ENCODE measurements at places on chromosomes 11 and 22.
A peak's percentile ranks its signal among the peaks of the same experiment; 100 is the strongest.

- H3K27me3 ChIP-seq: peaks cover 8% of the 10 kb centered on the region
- no peaks in the 10 kb centered on the region for H3K36me3 ChIP-seq
- H3K27ac ChIP-seq: no peak overlapping the region
- H3K4me3 ChIP-seq: no peak overlapping the region
These were observed 24.8 kb downstream of the AMOTL1 start for GRCh38 chr11:94793002-94793401.

DNA sequence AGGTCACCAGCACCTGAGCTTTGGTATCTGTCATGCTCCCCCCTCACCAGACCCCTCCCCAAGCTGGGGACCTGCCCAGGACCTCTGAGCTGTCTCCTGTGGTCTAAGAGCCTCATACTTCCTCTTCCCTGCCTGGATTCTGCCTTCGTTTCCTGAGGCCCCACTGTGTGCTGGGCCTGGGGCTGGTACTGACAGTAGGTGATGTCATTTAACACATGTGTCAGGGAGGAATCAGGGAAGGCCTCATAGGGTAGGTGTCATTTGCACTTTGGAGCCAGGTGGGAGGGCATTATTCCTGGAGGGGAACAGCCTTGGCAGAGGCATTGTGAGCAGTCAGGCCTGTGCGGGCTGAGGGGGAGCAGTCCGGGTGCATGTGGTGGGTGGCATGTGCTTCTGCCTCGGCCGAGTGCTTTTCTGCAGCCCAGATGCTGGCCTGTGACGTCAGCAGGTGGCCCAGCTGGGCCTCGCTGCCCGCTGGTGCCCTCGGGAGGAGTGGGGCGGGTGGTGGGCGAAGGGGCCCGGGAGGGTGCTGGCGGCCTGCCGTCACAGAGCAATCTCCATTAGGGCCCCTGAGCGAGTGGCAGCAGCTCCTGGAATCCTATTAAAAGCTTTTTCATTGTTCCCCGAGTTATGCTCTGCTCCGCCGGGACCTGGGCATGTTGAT, 9.1 kb downstream of the FLRT1 start:
- H3K4me1 ChIP-seq: no peaks in the 10 kb centered on the region
- no peak overlapping the region for H3K4me3 ChIP-seq
- H3K27me3 ChIP-seq: no peaks in the 10 kb centered on the region

DNA sequence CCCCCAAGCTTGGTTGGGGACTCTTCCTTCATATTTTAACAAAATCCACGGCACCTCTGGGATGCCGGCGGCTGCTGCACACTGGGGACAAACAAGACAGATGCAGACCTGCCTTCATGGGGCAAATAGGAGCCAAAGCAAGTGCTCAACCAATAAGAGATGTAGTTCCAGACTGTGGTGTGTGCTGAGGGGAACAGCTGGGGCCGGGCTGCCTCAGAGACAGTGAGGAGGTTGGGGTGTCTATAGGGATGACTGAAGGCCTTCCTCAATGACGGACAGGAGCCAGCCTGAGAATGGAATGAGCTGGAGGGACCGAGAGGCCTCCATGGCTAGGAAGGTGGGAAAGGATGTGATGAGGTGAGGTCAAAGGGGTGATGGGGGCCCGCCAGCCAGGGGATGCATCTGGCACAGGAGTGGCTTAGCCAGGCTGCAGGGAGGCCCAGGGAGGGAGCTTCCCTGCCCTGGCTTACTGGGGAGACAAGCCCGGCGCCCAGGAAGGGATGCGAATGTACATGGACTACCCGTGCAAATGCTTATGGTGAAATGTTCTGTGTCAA, 10.3 kb upstream of the CTSD start:
- no peak for DNase-seq
- H3K4me1 ChIP-seq: peaks cover 27% of the 10 kb centered on the region
- no peak overlapping the region for H3K4me3 ChIP-seq
- H3K27me3 ChIP-seq: peaks cover 4% of the 10 kb centered on the region
- H3K36me3 ChIP-seq: no peaks in the 10 kb centered on the region

DNA sequence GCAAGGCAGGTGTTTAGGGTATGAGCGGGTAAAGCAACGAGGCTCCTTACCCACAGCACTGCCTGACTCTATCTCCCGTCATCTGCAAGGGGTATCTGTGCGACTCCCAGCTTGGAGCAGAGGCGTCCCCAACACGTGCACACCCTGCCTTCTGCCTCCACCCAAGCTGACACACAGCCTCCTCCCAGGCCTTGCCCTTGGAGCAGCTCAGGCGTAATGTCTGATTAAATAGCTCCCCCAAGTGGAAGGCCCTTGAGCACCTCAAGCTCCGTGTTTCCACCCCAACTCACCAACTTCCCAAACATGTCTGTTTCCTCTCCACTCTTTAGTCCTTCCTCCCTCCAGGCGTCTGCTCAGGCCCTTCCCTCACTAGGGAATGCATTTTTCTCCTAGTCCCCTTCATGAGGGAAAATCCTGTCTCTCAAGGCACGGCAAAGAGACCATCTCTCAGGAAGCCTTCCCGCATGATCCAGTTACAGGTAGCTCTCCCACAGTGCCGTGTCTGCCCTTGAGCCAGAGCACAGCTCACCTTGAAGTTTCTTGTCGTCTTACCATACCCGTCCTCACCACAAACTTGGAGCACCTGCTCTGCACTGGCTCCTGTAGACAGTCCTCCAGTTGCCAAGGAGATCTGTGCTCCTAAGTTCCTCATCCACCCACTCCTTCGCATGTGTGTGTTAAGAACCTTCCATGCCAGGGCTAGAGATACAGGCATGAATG, 15.8 kb downstream of the CYB5R2 start:
- no peaks in the 10 kb centered on the region for H3K27me3 ChIP-seq
- no peaks in the 10 kb centered on the region for H3K36me3 ChIP-seq
- no peaks in the 10 kb centered on the region for H3K4me1 ChIP-seq

DNA sequence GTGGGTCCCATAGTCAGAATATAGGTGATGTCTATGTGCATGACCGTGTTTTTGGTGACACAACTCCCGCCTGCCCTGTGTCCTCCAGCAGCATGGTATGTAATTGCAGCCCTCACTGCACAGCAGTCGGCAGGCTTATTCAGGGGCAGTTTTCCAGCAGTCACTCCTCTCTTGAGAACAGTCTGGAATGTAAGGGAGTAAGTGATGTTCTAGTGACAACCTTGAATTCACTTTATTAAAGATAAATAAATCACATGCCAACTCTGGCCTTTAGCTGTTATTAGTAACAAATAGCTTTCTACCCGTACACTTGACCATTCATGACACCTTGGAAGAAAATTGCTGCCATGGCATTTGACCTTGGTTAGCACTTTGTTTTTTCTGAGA, 27.9 kb downstream of the ZNRF3 start:
- no peak for DNase-seq
- peaks cover 3% of the 10 kb centered on the region for H3K36me3 ChIP-seq
- H3K27ac ChIP-seq: no peak overlapping the region

DNA sequence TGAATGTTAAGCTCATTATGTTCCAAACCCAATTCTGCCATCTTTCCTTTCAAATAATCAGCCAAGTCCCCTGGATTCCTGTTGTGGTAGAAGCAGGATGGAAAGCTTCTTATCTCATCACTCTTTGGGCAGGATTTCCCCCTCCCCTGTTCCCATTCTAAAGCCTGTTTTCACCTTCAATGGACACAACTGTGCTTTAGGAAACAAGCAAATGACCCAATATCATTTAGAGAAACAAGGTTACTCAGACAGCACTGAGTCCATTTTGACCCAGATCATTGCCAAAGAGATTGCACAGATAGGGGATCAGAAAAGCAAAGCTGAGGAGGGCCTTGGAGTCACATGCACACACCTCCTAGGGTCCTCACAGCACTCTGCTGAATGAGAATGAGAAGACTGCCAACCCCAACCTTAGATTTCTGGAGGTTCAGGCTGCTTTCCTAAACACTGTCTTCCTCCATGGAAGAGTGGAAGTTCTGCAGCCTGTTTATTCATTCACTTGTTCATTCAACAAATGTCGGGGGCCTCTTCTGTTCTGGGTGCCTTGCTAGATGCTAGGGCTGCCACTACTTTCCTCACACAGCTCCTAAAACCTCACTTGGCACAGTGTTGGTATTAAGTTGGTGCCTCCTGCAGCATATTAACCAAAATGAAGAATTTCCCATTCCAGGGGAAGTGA, 95.3 kb downstream of the ME3 start:
- no peaks in the 10 kb centered on the region for H3K4me1 ChIP-seq
- H3K4me3 ChIP-seq: no peak overlapping the region
- H3K36me3 ChIP-seq: peaks cover 4% of the 10 kb centered on the region
- H3K27ac ChIP-seq: no peak overlapping the region
- DNase-seq: no peak
- no peaks in the 10 kb centered on the region for H3K27me3 ChIP-seq

- no peaks in the 10 kb centered on the region for H3K27me3 ChIP-seq
- DNase-seq: no peak
- no peak overlapping the region for H3K27ac ChIP-seq
- H3K4me1 ChIP-seq: no peaks in the 10 kb centered on the region
These were observed 37.5 kb downstream of the PPARA start for GRCh38 chr22:46187862-46188261.

GRCh38 chr11:62752994-62753735, 795 bp downstream of the ZBTB3 start:
- peaks cover 12% of the 10 kb centered on the region for H3K4me1 ChIP-seq
- H3K27ac ChIP-seq: peak overlapping the region; percentile 91
- H3K4me3 ChIP-seq: peak overlapping the region; percentile 89
- DNase-seq: no peak

- no peaks in the 10 kb centered on the region for H3K36me3 ChIP-seq
- H3K27me3 ChIP-seq: no peaks in the 10 kb centered on the region
- DNase-seq: no peak
- no peak overlapping the region for H3K4me3 ChIP-seq
- H3K27ac ChIP-seq: no peak overlapping the region
These were observed 79.7 kb upstream of the PITPNB start for GRCh38 chr22:27998511-27999410.

GRCh38 chr11:11973361-11973800, 35.0 kb downstream of the DKK3 start:
- H3K27me3 ChIP-seq: no peaks in the 10 kb centered on the region
- H3K27ac ChIP-seq: no peak overlapping the region
- H3K4me1 ChIP-seq: no peaks in the 10 kb centered on the region
- H3K4me3 ChIP-seq: no peak overlapping the region
- H3K36me3 ChIP-seq: no peaks in the 10 kb centered on the region

DNA sequence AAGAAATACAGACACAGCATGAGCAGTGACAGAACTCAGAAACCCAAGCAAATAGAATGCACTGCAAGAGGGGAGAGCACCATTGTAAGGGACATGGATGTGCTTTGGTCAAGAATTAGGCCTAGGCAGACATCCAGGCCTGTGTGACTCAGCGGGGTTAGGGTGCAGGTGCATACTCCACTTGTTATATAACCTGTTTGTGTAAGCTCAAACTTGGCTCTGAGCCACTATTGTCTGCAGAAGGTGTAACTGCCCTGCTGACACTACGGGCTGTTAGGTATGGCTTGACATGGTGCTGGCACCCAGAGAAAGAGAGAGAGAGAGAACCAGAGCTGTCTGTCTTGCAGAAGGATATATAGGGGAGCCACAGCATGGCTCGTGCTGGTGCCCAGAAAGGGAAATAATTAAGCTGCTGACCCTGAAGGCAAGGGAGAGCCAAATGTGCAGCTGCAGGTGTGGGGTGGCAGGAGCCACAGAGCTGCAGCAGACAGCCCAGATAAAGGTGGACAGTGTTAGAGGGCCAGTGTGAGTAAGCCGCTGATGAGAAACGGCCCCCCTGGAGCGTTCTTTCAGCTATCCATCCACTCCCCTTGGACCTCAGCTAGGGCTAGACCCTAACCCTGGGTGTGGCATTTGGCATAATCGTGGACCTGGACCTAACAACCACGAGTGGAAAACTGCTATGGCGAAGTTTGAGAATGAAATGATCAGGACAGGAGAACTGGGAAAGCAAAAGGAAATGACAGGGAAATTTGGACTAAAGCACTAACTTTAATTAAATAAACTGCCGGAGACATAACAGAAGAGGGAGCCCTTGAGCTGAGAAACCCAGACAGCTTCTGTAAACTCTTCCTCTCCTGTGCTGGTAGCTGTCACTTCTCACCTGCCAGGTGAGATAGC, 253.0 kb upstream of the CCDC179 start:
- peaks cover 4% of the 10 kb centered on the region for H3K27me3 ChIP-seq
- DNase-seq: no peak
- no peaks in the 10 kb centered on the region for H3K4me1 ChIP-seq
- no peak overlapping the region for H3K27ac ChIP-seq

- no peak for DNase-seq
- no peaks in the 10 kb centered on the region for H3K4me1 ChIP-seq
- no peak overlapping the region for H3K4me3 ChIP-seq
- H3K36me3 ChIP-seq: no peaks in the 10 kb centered on the region
- H3K27ac ChIP-seq: no peak overlapping the region
These were observed 26.7 kb downstream of the OSBPL5 start for GRCh38 chr11:3138178-3139085.

GRCh38 chr11:114167771-114168448, 108.4 kb downstream of the ZBTB16 start:
- H3K27me3 ChIP-seq: peaks cover 4% of the 10 kb centered on the region
- no peaks in the 10 kb centered on the region for H3K36me3 ChIP-seq
- peak overlapping the region; percentile 38 for H3K4me3 ChIP-seq
- DNase-seq: no peak

- no peak overlapping the region for H3K4me3 ChIP-seq
- no peaks in the 10 kb centered on the region for H3K4me1 ChIP-seq
- no peak for DNase-seq
- H3K27me3 ChIP-seq: no peaks in the 10 kb centered on the region
- no peaks in the 10 kb centered on the region for H3K36me3 ChIP-seq
These were observed 7.0 kb downstream of the GRAMD4 start for GRCh38 chr22:46626911-46627805.

DNA sequence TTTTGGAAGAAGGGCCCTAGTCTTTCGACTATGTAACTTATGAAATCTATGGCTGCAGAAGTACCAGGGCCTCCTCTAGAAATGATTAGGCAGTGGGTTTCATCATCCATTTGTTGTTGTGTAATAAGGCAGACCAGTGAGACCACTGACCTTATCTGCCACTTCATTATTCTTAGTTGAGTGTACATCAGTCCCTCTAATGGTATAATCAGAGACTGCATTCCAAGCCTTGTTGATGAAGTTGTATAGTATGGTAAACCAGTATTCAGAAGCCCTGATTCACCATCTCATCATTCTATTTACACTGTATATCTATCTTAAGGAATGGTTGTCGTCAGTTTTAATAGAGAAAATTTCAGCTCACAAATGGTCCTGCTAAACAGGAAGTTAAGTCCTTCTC, 32.2 kb upstream of the GRIA4 start:
- no peak overlapping the region for H3K4me3 ChIP-seq
- H3K4me1 ChIP-seq: no peaks in the 10 kb centered on the region
- no peaks in the 10 kb centered on the region for H3K27me3 ChIP-seq
- H3K36me3 ChIP-seq: no peaks in the 10 kb centered on the region
- H3K27ac ChIP-seq: no peak overlapping the region

DNA sequence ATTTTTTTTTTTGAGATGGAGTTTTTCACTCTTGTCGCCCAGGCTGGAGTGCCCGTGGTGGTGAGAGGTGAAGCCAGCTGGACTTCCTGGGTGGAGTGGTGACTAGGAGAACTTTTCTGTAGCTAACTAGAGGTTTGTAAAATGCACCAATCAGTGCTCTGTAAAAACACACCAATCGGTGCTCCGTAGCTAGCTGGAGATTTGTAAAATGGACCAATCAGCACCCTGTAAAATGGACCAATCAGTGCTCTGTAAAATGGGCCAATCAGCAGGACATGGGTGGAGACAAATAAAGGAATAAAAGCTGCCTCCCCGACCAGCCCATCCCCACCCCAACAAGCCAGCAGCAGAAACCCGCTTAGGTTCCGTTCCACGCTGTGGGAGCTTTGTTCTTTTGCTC, 4.4 kb upstream of the RAPSN start:
- H3K36me3 ChIP-seq: no peaks in the 10 kb centered on the region
- no peaks in the 10 kb centered on the region for H3K27me3 ChIP-seq
- H3K4me1 ChIP-seq: peaks cover 4% of the 10 kb centered on the region
- no peak for DNase-seq
- no peak overlapping the region for H3K27ac ChIP-seq

Measured in activated T-helper 1 cell treated with anti-CD3 and anti-CD28 coated beads, Interleukin-12 subunit alpha, Interleukin-12 subunit beta, Interleukin-2, Interleukin-4 antibody, amounts not matched to agents 30 ng/mL and 10 ng/mL and 1 ng/mL, durations not matched to agents 14 hours and 24 hours and 36 hours (primary cell).